Stimulated activated CD8-positive, alpha-beta memory T cell treated with anti-CD3 and anti-CD28 coated beads, Interleukin-7, amount 100 ng/mL, for 1 hour (primary cell): ENCODE measurements at places on chromosomes 7 and 10.

DNA sequence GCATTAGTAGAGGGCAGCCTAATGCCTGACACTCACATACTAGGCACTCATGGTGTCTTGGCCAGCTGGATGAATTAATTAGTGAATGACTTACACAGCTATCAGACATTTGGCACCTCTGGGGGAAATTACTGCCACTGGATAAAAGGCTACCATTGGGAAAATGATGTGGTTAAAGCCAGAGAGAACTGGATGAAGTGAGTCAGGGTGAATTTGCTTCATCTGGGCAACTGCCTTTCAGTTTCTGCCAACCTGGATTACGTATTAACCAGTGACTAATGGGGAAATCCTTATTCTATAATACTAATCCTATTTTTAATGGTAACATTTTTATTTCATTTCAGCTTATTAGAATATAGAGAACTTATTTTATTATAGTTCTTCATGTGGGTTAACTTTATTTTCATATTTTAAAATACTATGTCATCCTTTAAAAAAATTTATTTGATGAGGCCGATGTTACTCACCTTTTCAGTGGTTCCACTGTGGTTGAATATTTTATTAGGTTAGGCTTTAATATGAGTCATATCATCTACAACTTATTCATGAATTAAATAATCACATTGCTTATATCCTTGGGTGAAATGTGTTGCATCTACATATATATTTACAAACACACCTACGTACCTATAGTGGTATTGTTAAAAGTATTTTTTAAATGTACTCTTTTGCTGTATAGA is 85.6 kb upstream of the CAPZA2 start:
- no peak for DNase-seq

- no peak for DNase-seq
These were observed 73.2 kb downstream of the VCL start for GRCh38 chr10:74071157-74071556.

DNA sequence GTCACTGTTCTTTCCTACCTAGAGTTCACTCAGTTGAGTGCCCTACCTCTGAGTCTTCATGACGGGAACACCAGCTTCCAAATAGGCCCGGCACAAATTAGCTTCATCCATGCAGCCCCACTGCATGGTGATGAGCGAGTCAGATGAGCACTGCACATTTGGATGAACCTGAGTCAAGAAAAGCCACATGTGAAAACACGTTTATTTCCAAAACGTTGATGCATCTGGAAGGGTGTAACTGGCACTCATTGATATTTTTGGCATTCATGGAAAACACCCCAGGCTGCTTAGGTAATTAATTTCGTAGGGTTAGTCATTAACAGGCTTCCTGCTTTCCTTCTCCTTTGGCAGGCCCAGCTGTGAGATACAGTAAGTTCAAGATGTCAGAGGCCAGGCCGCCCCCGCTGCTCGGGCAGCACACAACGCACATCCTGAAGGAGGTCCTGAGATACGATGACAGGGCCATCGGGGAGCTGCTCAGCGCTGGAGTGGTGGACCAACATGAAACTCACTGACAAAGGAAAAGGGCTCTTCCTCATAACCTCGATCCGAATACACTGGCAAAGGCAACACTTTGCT is 725.2 kb downstream of the SUGCT start:
- no peak for DNase-seq

GRCh38 chr10:117987244-117987909 is 59.4 kb downstream of the RAB11FIP2 start:
- DNase-seq, result no peak

DNA sequence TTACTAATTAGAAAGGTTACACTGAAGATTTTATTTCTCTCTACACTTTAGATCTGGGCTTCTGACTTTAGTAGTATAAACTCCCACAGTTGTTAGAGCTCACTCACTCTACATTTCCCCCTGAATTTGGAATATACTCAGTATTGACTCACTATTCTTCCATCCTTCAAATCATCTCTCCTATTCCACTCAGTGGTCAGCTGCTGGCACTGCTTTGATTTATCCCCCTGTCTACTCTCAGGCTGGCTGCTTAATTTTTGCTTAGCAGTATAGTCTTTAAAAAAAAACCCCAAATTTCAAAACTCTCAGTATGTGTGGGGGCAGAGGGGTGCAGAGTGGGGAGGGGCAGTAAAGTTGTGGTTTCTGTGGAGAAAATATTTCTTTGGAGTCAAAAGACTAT is 68.9 kb downstream of the CDK6 start:
- DNase-seq, result no peak

DNA sequence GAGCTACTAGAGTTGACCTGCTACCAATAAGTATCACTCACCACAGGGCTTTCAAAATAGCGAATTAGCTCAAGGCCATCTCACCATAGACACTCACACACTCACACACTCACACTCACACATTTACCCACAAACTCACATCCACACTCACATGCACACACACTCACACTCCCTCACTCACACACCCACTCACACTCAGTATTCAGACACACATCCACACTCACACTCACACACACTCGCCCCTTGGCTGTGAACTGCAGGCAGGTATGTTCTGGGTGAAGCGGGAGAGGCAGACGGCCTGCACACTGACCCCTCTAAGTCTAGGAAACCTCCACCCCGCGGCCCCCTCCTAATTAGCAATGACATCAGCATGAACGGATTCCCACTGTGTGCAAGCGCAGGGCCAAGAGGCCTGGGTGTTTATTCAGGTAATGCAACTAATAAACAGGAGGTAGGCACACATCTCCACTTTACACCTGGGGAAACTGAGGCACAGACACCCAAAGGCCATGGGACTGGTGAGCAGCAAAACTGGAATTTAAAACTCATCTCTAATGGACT is 94.6 kb downstream of the ADARB2 start:
- DNase-seq, result no peak

GRCh38 chr10:74263996-74264395 is 113.0 kb downstream of the ADK start:
- no peak for DNase-seq

- no peak for DNase-seq
These were observed 109.3 kb downstream of the TCF7L2 start for GRCh38 chr10:113059371-113059780.

DNA sequence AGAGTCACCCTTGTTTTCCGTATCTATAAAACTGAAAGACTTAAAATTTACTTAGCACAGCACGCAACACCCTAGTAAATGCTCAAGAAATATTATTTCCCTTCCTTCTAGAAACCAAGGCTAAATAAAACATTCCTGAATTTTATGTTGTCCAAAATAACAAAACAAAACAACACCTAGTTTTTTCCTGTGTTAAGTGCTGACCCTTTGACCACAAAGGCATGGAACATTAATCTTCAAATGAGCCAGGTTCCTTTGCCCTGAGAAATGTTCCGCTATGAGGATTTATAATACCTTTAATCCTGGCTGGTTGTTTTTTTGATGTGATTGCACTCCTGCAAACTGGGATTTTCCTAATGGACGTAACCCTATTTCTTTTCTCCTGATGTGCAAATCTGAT is 29.0 kb upstream of the DGKI start:
- DNase-seq, result no peak

DNA sequence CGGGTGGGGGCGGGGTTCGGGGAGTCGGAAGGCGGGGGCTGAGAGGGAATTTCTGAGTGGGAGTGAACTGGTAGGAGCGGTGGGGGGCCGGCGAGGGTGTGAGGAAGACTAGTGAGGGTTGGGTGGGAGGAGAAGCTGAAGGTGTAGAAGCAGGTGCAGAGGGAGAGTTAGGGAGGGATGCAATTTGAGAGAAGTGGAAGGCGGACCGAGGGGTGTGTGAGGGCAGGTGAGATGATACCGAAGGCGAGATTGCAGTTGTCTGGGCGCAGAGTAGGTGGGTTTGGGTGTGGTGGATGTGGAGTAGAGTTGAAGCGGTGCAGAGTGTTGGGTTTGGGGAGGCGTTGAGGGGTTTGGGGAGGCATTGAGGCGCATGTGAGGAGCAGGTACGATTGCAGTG is 643 bp downstream of the KAT6B start:
- DNase-seq, result no peak

DNA sequence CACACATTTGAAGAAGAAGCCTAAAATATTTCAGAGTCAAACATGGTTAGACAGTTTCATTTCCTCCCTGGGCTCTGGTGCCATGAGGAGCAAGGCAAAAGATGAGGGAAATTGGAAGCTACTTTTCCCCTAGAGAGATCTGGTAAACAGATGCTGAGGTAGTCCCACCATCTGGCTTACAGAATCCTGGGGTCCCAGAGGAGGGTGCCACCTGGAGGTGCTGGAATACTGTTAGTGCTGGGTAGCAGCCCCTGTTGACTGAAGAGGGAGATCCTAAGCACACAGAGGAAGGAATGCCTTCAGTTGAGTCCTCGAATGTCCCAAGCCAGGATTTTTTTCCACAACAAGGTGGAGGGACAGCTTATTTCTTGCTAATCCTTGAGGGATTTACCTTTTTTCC is 160.1 kb downstream of the FZD1 start:
- DNase-seq, result no peak

DNA sequence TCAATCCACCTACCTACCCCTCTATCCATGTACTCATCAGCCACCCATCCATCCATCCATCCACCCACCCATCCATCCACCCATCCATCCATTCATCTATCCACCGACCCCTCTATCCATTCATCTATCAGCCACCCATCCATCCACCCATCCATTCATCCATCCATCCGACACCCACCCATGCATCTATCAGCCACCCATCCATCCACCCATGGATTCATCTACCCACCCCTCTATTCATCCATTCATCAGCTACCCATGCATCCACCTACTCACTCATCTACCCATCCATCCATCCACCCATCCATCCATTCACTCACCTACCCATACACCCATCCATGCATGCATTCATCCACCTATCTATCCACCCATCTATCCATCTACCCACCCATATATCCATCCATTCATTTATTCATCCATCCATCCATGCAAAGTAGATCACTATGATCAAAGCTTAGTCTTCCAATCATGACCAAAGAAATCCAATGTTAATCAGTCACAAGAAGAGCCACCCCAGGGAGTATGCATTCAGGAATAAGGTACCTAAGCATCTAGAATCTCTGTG is 27.7 kb upstream of the ZNF467 start:
- DNase-seq, result no peak

DNA sequence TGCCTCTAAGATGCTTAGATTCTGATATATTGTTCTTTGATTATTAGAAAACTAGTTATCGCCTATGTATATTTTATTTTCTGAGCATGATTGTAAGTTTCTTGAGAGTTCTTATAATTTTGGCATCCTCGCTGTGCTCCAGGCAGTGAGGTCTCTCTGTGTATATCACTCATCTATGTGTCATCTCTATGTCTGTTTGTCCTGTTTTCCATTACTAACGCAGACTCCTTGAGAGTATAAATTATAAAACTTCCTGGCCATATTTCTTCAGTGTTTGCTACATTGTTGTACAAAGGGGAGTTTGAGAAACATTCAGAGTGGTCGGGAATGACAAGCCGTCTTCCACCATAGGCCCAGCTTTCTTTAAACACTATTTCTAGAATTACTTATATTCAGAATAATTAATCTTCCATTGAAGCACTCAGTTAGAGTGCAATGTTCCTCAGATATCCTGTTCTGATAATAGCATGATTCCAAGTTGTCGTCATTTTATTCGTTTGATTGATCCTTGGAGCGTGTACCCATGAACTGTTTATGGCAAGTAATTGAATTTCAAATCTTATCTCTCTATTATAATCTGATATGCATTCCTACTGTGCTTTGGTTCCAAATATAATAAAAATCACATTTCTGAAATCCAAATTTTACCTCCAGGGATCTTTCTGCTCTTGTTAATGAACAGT is 206.6 kb downstream of the BAMBI start:
- no peak for DNase-seq

DNA sequence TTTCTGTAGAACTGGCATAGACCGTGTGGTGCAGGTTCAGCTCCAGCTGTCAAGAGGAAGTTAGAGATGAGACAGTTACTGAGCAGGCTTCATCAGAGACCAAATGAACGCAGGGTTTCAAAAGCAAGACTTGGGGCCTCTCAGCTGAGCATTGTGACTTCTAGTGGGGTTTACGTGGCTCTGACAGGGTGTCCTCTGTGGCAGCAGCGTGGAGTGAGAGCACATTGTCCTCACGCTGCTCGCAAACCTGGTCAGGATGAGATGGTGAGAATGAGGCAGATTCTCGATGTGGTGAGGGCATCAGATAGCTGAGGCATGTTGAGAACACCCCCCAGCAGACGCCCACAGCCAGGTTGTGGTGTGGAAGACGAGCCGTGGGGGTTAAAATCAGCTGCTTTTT is 126.0 kb downstream of the DNAJB6 start:
- DNase-seq, result no peak

- no peak for DNase-seq
These were observed 90.3 kb upstream of the ADAM12 start for GRCh38 chr10:126478546-126478945.

GRCh38 chr10:49620841-49621378 is 7.1 kb downstream of the CHAT start:
- DNase-seq, result no peak

GRCh38 chr7:158849768-158850544 is 6.4 kb upstream of the DYNC2I1 start:
- DNase-seq, result no peak

DNA sequence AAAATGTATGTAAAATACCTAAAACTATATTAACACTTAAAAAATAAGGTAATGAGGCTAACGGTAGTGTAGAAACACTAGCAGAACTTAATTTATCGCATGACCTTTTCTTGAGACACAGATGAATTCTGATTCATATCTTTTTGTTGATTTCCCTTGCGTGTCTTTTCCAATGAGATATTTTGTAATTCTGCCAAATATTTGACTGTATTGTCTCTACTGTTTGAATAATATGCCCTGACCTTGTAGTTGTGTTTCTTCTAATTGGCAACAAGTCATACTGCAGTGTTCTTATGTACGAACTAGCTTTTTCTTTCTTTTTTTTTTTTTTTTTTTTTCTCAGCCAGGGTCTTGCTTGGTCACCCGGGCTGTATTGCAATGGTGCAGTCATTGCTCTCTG is 9.2 kb upstream of the ABCB1 start:
- no peak for DNase-seq

DNA sequence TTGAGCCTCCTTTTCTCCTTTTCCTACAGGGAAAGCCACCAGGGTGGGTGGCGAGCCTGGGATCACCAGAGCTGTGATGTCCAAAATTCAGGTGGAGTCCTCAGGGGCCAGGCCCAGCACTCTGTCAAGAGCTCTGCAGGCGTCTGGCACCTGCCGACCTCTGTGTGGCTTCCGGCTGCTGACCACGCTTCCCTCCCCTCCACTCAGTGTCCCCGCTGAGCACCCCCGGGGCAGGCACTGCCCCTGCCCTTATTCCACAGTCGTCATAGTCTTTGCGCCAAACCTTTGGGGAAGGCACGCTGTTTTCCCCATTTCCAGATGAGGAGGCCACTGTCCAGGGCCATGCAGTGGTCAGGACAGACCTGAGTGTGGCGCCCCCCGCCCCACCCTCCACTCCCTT is 7.5 kb downstream of the MTG1 start:
- no peak for DNase-seq

DNA sequence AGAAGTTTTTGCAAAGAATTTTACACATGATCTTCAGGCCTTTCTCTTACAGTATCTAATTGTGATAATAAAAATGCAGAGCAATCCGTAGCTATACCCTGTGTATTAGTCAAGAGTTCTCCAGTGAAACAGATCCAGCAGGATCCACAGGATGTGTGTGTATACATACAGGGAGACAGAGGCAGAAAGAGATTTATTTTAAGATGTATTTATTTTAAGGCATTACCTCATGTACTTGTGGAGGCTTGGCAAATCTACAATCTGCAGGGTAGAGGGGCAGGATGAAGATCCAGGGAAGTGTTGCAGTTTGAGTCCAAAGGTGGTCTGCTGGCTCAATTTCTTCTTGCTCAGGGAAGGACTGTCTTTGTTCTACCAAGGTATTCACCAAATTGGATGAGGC is 41.7 kb downstream of the ARHGAP12 start:
- DNase-seq, result no peak
